ENCODE measurements at places on chromosomes 11 and 22. TPM values are rescaled to one million over a fixed set of nuclear protein-coding genes. Genes with fewer than 3 reads are reported as not detected.

The DDI1 gene
- total RNA-seq: not detected

The GPR83 gene
- total RNA-seq: 1.3 TPM

The OR51E2 gene
- 2.1 TPM for total RNA-seq

The OR5T1 gene
- not detected for total RNA-seq

The HPX gene
- 2.8 TPM for total RNA-seq

The H19 gene
- total RNA-seq: 3,111 TPM

The PAX6 gene
- 273 TPM for total RNA-seq

The MYBPC3 gene
- 0.11 TPM for total RNA-seq

The RNF169 gene
- 41.0 TPM for total RNA-seq

The SYT13 gene
- total RNA-seq: 19.8 TPM

The MIOX gene
- total RNA-seq: not detected

The CNIH2 gene
- total RNA-seq: 8.2 TPM

The NRXN2 gene
- 83.9 TPM for total RNA-seq

The WNT11 gene
- 6.9 TPM for total RNA-seq

The ZDHHC13 gene
- total RNA-seq: 31.4 TPM

The CLDN5 gene
- total RNA-seq: 74.5 TPM

Data from camera-type eye (tissue), 1 donor.